ENCODE measurements at places on chromosomes 3 and 15. TPM values are rescaled to one million over a fixed set of nuclear protein-coding genes. Genes with fewer than 3 reads are reported as not detected.

FBXO22 gene
- polyA plus RNA-seq = 51.6 TPM

NR2E3 gene
- 0.04 TPM for polyA plus RNA-seq

DAZL gene
- not detected for polyA plus RNA-seq

PLA2G4D gene
- polyA plus RNA-seq = not detected

DNA sequence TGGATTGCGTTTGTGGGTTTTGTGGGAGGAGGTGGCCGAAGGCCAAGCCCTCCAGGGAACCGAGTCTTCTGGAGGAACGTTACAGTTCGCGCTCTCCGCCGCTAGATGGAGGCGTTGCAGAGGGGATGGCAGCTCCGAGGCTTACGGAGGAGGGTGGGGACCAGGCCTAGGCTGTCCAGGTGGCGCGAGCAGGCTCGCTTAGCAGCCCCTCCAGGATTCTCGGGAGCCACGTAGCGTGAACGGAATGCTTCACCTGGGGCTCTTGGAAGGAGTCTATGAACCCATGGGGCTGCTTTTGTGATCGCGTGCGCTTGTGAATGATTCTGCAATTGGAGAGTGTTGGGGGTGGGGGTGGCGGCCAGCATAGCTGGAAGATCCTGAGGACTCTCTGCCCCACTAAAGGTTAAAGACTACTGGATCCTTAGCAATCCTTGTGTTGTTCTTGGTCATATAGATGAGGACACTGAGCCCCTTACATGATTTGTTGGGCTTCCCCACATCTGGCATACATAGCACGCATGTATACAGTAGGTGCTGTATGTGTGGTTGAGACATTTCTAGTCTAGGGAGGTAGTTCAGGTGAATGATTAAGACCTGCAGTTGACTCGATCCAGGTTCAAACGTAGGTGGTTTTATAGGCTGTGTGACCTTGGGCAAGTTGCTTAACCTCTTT lies 25.7 kb downstream of the FAM3D start:
- DNase-seq = peak; percentile 23

GRCh38 chr3:99731499-99731898 lies 86.2 kb upstream of the CMSS1 start:
- no peak for DNase-seq

DNA sequence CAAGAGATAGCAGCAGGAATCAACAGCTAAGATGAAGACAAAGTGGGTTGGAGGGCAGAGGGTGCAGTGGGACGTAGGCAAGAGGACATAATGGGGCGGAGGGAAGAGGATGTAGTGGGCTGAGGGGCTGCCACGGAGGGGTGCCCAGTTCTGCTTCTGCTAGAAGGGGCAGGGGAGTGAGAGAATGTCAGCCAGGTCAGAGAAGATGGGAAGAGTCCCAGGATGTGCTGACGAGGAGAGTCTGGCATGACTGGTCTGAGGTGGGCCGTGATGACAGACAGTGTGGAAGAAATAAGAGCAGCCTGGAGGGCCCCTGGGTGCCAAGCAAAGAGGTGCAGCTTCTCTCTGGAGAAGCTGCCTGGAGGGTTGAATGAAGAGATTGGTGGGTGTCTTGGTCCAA lies 4.0 kb downstream of the SPSB4 start:
- no peak for DNase-seq

- DNase-seq = no peak
Observed at GRCh38 chr15:85792912-85793590, 1.7 kb downstream of the KLHL25 start.

DNA sequence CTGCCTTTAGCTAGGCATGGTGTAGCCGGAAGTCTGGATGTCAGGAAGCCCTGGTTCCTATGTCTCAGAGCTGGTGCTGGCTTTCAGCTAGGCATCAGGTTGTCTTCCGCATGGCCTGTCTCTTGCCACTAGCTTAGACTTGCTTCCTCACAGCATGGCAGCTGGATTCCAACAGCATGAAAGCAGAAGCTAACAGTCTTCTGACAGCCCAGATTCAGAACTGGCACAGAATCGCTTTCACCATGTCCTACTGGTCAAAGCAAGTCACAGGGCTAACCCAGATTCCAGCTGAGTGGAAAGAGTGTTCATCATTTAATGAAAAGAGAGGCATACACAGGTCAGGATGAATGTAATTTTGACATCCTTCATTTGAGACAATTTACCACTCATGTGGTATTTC lies 1050.5 kb downstream of the ROBO2 start:
- DNase-seq = no peak

- no peak for DNase-seq
Observed at GRCh38 chr3:47780741-47781684, 680 bp downstream of the SMARCC1 start.

DNA sequence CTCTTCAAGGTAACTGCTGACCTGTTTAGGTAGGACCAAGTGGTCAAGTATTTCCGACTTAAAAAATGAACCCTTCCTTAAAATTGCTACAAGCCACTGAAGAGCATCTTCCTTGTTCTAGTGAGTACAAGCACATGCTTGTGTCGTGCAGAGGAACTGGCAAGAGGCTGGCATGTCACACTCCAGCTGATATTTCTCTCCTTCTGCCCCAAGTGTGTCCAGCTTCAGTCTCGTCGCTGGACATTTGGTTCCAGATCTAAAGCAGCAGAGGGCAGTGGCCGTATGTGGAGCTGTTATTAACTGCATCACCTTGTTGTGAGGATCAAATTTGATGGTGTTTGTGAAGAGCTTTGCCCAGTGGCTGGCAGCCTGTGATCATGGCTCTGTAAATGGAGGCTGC lies 10.0 kb downstream of the RBP2 start:
- no peak for DNase-seq

Data from BJ (cell line).